Right ventricle myocardium inferior (tissue), 1 donor: ENCODE measurements at places on chromosomes 7 and 10. TPM values are rescaled to one million over a fixed set of nuclear protein-coding genes. Genes with fewer than 3 reads are reported as not detected.

Gene FZD8
- total RNA-seq = 9.0 TPM

GRCh38 chr7:1059200-1060091, 15.1 kb downstream of the GPR146 start:
- DNase-seq = peak; percentile 68

- DNase-seq = no peak
Observed at GRCh38 chr10:129416956-129417765, 49.9 kb upstream of the MGMT start.

DNA sequence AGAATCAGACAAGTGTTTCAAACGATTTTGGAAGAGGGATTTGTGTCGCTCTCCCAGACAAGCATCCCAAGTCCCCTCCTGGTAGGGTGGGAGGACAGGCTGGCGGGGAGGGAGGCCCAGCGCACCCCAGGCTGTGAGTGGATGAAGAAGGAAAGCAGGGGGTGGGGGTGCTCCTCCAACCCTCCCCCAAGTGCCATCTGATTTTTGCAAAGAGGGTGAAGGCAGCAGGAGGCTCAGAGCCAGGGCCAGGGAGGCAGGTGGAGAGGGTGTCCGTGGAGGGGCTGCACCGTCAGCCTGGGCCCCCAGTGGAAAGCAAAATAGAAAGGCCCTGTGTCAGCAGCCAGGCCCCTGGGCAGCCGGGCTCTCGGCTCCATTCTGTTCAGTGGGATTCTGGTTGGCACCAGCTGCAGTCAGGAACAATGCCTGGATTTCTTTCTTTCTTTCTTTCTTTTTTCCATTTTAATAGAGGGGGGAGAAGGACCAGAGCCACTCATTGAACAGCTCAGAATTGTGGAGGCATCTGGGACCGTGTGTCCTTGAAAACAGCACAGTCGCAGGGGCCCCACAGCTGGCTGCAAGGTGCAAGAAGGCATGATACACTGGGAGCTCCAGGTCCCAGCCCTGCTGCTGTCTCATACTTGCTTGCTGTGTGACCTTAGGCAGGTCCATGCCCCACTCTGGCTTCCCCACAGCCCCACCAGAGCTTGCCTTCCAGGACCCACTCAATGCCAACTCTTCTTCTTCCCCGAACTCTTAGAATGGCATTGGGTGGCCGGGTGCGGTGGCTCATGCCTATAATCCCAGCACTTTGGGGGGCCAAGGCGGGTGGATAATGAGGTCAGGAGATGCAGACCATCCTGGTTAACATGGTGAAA, 7.1 kb upstream of the ZMIZ1 start:
- DNase-seq = peak; percentile 67

GRCh38 chr7:80611779-80612178, 26.7 kb upstream of the CD36 start:
- DNase-seq = peak; percentile 72

Gene OR9A2
- not detected for total RNA-seq

Gene FAM25G
- total RNA-seq = not detected
